ENCODE measurements at places on chromosomes 16 and 17. TPM values are rescaled to one million over a fixed set of nuclear protein-coding genes. Genes with fewer than 3 reads are reported as not detected.
A peak's percentile ranks its signal among the peaks of the same experiment; 100 is the strongest.

DNA sequence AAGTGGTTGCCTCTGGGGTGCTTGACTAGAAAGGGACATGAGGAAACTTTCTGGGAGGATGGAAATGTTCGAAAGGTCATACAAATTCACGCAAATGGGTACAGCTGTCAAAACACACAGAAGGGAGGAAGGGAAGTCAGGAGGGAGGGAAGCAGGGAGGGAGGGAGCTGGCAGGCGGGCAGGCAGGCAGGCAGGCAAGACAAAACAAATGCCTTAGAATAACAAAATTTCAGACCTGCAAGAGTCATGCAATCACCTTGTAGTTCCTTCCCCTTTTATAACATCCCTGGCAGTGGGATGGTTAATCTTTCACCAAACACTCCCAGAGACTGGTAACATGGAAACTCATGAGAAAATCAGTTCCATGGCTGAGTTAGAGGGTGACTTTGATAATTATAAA is 189.2 kb downstream of the STX8 start:
- DNase-seq = peak; percentile 82

GRCh38 chr16:86016201-86016965 is 117.4 kb downstream of the IRF8 start:
- DNase-seq = peak; percentile 53

DNA sequence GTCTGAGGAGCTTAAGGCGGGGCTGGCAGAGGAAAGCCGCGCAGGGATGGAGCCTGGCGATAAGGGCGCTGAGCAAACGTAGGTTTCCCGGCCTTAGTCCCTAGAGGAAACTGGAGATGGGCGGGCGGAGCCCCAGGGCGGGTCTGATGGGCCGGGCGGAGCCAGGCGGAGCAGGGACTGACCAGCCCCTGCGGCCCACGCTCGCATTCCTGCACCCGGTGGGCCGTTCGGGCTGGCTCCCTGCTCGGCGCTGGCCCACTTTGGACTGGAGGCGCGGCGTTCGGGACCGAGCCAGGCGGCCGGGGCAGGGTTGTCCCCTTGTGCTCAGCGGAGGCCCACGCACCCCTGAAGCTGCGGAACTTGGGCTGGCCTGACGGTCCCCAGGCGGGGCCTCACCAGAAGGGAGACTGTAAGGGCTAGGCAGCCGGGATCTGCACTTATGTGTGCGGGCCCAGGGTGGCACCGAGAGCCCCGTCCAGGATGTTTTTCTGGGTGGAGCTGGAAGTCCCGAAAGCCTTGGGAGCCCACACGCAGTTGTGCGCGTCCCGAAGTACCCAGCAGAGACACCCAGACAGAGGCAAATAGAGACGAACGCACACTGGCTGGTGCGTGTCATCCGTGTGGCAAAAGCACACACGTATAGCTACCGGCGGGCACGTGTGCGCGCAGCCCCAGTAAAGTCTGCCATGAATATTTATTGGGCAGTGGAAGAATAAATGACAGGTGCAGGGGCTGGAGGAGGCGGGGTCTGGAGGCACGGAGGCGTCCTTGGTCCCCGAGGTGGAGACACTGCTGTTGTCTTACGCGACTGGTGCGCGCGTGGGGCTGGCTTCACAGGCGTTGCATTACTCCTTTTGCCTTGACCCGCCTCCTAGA is 1.4 kb downstream of the PYDC1 start:
- DNase-seq = peak; percentile 64

DNA sequence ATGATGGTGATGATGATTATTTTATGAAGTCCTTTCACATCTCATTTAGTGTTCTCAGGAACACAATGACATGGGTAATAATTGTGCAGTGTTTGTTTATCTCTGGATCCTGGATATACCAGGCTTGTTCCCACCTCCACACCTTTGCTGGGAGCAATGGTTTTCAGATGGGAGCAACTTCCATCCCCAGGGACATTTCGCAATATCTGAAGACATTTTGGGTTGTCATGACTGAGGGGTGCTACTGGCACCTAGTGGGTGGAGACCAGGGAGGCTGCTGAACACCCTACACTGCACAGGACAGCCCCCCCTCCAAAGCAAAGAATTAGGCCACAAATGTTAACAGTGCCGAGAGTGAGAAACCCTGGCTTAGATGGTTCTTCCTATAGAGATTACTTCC is 13.5 kb upstream of the SALL1 start:
- no peak for DNase-seq

GRCh38 chr17:2564877-2565276 is 28.6 kb upstream of the PAFAH1B1 start:
- DNase-seq = no peak

- DNase-seq = no peak
Measured at GRCh38 chr16:15639061-15639568, 3.8 kb downstream of the MARF1 start.

DNA sequence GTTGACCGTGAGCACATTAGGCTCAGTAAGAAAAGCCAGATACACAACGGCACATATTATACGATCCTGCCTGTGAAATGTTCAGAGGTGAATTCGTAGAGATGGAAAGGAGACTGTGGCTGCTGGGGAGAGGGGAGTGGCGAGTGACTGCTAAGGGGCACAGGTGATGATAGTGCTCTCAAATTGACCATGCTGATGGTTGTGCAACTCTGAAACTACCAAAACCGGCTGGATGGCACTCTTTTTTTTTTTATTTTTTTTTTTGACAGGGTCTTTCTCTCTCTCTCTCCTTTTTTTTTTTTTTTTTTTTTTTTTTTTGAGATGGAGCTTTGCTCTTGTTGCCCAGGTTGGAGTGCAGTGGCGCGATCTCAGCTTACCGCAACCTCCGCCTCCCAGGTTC is 8.1 kb upstream of the SEC14L5 start:
- DNase-seq = no peak

DNA sequence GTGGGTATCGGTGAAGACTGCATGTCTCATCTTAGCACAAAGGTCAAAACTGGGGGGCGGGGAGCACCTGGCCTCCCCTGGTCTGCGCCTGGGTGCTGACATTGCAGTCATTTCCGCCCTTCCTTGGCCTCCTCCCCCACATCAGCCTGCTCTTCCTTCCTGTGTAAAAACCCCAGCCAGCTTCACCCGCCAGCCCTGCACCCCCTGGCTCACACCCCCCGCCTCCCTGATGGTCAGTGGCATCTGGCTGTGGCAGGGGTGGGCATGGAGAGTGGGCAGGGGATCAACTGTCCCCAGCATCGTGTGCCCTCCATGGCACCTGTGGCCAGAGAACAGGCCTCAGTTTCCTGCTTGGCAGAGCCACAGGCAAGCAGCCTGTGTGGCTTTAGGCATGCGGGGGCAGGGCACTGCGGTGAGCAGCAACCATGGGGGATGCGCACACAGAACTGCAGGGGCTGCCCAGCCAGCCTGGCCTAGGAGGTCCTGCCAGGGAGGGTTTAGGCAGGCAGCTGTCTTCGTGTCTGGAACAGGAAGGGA is 26.5 kb upstream of the LASP1NB start:
- DNase-seq = peak; percentile 29

DNA sequence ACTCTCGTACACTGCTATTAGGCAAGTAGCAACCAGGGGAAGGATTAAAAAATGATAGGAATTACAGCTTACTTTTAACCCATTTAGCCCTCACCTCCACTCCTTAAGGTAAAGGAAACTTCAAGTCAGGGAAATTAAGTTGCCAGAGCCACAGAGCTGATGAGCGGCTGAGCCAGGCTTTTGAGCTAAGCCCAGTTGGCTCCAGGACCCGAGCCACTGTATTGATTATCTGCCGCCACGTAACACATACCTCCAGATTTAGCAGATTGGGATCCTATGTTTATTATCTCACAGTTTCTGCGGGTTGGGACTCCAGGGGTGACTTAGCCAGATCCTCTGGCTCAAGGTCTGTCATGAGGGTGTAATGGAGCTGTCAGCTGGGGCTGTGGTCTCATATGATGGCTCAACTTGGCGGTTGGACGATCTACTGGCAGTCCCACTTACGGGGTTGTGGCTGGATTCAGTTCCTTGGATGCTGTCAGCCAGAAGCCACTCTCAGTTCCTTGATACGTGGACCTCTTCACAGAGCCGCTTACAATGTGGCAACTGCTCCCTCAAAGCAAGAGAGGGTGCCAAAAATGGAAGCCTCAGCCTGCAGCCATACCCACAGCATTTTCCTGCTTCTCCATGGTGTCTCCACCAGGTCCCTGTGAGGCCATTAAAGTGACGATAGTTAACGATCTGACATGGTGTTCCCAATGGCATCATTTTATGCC is 57.3 kb downstream of the TMEM186 start:
- DNase-seq = no peak

DNA sequence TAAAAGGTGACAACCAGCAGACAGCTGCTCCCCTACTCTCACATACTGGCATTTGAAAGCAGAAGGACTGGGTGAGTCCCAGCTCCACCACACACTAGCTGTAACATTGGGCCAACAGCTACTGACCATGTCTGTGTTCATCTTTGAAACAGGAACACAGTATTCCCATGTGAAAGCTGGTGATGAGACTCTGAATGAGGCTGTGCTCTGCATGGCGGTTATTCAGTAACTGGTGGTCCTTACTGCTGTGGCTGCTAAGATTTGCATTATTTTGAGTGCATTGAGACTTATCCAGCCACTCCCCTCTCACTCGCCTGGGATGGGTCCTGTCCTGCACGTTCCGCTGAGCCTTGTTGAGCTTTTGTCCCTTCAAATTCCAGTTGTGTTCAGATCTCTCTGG is 342.9 kb downstream of the FOXL1 start:
- no peak for DNase-seq

- no peak for DNase-seq
Measured at GRCh38 chr17:2101448-2102257, 46.8 kb downstream of the HIC1 start.

DNA sequence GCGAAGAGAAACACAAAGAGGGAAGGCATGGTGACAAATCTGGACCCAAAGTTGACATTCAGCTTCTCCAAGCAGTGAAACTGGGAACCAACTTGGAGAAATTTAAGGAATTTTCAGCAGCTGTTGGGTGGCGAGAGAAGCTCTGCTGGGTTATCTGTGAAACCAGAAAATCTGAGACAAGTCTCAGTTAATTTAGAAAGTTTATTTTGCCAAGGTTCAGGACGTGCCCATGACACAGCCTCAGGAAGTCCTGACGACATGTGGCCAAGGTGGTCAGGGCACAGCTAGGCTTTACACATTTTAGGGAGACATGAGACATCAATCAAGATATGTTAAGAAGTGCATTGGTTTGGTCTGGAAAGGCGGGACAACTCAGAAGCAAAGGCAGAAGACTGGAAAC is 11.2 kb upstream of the CD300LF start:
- no peak for DNase-seq

- DNase-seq = peak; percentile 76
Measured at GRCh38 chr17:27407916-27408864, 48.1 kb upstream of the KSR1 start.

DNA sequence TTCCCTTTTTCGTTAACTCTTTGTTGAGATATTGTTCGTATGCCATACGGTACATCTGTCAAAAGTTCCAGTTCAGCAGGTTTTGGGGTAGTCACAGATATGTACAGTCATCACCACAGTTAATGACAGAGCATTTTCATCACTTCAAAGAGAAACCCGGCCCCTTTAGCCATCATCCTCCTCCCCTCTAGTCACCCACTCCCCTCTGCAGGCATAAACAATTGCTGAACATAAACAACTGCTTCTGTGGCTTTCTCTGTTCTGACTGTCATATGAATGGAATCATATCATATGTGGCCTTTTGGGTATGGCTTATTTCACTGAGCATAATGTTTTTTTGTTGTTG is 59.3 kb downstream of the RNF213 start:
- no peak for DNase-seq

DNA sequence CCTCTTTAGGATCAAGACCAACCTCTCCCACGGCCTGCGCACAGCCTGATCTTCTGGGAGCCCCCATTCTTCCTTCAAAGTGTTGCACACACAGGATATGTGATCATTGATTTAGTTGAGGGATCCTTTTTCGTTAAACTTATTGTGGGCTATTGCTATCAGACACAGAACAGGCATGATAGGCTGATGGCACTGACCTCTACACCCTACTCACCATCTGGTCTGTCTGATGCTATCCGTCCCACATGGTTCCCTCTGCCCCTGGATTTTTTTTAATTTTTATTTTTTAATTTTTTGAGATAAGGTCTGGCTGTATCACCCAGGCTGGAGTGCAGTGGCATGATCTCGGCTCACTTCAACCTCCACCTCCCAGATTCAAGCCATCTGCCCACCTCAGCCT is 19.2 kb upstream of the LITAF start:
- DNase-seq = no peak

DNA sequence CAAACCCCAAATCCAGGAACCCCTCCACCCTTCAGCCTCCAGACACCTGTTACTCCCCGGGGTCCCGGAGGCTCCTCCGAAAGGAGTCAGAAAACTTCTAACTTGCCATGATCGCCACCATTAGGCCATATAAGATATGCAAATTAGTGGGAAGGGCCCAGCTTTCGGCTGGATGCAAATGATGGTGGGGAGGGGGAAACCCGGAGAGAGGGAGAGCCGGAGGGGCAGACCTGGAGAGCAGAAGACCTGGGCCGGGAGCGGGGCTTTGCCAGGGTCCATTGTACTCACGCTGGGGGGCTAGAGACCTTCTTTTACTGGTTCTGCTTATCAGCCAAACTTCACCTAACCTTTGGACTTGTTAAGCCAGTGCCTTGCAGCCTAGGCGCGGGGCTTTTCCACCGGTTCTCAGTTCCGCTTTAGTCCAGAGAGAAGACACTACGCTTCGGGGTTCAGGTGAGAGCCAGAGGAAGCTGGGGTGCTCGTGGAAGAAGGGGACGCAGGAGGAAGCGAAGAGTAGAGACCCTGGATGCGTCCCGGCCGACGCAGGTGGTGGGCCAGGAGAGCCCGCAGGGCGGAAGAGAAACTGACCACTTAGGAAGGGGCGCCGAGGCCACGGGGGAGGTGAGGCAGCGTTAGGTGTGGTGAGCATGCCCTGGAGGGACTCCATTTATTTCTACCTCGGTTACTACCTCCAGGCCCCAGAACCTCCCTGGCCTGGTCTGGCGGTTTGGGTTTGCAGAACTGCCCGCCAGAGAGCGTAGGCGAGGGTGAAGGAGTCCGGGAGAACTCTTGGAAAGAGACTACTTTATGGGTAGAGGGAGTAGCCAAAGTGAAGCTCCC is at the start of gene HNF1B:
HNF1B (minus strand) TSS at position 99 of the 840 bp plus-strand sequence. CDS start 175 bp downstream, outside the sequence.
- no peak for DNase-seq

Gene ARL5C
- not detected for total RNA-seq

Gene TEKT5
- total RNA-seq = not detected

Gene CPNE7
- total RNA-seq = 3.4 TPM

Gene EMP2
- 15.5 TPM for total RNA-seq

Gene MPV17L
- total RNA-seq = 0.09 TPM

Data from Daoy (cell line).